ENCODE measurements at places on chromosomes 13 and 19.
A peak's percentile ranks its signal among the peaks of the same experiment; 100 is the strongest.

GRCh38 chr19:38383184-38383583 is 4.7 kb downstream of the GGN start:
- no peak for DNase-seq

GRCh38 chr19:5393088-5393487 is 52.5 kb upstream of the PTPRS start:
- DNase-seq: no peak

DNA sequence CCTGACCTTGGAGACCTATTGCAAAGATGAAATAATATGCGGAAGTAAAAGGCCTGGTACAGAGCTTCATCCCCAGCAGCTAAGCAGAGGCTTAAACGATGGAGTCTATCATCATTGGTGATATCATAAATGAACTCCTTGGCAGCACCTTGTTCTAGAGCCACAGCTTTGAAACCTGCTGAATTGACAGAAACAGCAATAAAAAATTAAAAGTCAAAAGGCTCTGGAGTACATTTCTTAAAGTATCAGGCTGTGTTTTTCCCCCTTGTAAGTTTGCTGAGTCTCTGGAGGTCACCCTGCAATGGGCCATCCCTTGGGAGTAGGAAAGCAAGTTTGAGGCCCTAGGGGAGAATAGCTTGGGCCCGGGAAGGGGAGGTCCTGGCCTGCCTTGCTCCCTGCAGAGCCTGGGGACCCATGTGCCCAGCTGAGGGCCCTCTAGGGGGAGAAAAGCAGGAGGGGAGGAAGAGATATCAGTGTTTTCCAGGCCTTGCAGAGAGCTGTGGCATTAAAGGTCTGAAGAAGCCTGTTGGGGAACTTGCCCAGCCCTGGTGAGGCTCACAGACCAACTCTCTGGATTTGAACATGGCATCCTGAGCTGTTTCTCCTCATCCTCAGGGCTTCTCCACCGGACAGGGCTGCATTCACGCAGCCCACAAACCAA is 416.1 kb downstream of the ZNF536 start:
- no peak for DNase-seq

DNA sequence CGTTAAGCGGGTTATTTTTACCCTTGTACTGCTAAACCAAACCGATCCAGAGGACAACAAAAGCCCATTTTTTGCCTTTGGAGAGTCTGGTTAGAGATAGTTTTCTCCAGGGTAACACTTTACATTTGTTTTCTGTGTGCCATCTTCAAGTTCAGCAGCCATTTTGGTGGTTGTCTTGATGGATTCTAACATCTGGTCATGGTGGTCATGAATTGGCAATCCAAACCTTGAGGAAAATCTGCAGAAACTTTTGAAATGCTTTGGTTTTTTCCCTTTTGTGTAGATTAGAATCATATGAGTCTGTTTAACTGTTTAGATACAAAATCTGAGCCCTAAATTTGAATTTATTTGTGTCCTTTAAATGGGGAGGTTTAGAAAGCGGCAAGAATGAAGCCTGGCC is 16.6 kb downstream of the HNRNPM start:
- no peak for DNase-seq

DNA sequence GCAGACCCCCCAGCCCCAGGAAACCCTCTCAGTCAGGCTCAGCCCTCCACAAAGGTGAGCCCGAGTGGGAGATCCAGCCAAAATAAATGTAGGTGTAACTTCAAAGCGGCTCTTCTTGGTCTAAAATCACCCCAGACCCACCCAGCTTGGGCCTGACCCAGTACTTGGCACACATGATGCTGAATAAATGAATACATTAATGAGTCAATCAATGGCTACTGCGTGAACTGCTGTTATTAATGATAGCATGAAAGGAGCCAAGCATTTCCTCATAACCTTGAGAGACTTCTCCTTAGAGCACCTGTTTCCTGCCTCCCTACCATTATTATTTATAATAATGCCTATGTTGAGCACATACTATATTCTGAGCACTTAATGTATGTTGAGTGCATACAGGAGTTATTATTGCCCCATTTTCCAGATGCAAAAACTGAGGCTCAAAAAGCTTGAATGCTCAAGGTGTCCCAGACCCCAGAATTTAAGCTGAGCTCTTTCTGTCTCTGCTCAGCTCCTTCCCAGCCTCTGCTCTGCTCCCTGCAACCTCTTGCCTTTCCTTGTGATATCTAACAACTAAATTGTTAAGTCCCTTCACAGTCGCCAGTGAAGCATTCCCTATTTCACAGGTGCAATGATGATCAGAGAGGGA is 4.3 kb downstream of the NOTCH3 start:
- DNase-seq: no peak

- no peak for DNase-seq
Observed at GRCh38 chr19:1067341-1067957, 482 bp downstream of the ARHGAP45 start.

- no peak for DNase-seq
Observed at GRCh38 chr13:62510906-62511655, 1095.4 kb upstream of the PCDH20 start.

GRCh38 chr13:112247471-112248405 is 128.4 kb upstream of the SPACA7 start:
- DNase-seq: no peak

GRCh38 chr13:79770056-79770455 is 289.1 kb downstream of the NDFIP2 start:
- no peak for DNase-seq

GRCh38 chr13:26473571-26474230 is 83.8 kb upstream of the WASF3 start:
- no peak for DNase-seq

- no peak for DNase-seq
Observed at GRCh38 chr19:47097396-47098201, 16.0 kb downstream of the ZC3H4 start.

DNA sequence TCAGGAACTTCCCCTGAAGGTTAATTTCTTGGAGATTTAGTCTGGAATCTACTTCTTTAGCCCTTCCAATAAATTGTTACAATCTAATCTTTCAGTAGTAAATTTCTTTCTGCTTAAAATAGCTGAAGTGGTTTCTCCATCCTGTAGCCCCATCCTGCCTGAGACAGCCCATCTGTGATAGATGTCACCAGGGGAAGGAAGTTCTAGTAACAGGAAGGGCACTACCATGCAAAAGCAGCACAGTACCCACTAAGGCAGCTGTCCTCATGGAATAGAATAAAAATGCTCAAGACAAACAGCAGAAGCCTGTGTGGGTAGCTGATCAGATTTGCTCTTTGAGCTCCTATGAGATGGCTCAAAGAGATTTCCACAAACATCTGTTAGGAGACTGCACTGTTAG is 1036.5 kb downstream of the SLITRK5 start:
- no peak for DNase-seq

GRCh38 chr13:79282976-79283375 is 123.1 kb downstream of the RBM26 start:
- DNase-seq: peak; percentile 41

GRCh38 chr19:42528354-42529247 is at the start of gene CEACAM1:
CEACAM1 (minus strand) TSS chr19:42528481; CDS start chr19:42528374, 107 bp downstream.
- DNase-seq: peak; percentile 6

All from foreskin fibroblast (primary cell).